Activated CD8-positive, alpha-beta memory T cell treated with anti-CD3 and anti-CD28 coated beads for 1 hour (primary cell): ENCODE measurements at places on chromosomes 6 and 20.

GRCh38 chr6:75922226-75922625, 150.2 kb downstream of the IMPG1 start:
- DNase-seq = no peak

DNA sequence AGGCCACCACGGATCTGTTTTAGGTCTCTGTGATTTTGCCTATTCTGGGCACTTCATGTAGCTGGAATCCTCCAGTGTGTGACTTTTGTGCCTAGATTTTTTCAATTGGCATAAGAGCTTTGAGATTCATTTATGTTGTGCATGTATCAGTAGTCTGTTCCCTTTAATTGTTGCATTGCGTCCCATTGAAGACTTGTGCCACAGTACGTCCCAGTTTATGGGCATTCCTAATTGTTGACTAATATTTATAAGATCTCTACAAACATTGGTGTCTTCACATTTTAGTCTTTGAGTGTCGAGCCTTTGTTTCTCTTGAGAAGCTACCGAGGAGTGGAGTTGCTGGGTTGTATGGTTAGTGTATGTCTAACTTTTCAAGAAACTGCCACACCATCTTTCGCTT, 704 bp upstream of the FAM210B start:
- no peak for DNase-seq

DNA sequence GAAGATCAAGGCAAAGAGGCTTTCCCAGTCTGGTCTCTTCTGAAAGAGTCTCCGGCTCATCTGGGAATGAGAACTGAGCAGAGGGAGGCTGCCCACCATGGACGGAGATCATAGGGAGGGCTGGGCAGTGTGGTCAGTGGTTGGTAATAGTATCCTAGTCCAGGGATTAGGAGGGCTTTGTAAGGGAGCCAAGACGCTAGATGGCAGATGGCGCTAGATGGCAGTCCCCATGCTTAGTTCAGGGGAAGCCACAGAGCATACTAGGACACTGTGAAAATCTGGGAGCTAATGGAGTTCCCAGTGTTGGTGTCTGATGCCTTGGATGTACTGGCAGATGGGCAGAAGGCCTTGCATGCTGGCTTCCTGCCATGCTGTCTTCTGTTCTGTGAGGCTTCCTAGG, 21.7 kb upstream of the DAAM2 start:
- no peak for DNase-seq

- no peak for DNase-seq
These were observed 9.7 kb downstream of the NOL7 start for GRCh38 chr6:13624871-13625288.

DNA sequence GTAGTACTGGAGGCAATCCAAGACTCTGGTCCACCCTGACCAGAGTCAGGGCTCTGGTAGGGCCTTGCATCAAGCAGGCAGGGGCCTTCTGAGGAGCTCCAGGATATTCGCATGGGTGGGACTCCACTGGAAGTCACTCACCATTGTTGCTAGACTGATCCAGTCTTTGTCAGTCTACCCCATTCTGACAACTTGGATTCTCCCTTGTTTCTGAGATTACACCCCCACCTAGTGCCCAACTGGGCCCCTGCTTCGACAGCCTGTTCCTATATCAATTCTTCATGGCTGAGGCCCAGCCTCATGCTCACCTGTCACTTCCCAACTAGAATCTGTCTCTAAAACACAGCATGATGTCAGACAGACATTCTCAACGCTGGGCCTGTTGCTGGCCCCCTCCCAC, 5.2 kb downstream of the SLC35D3 start:
- no peak for DNase-seq

DNA sequence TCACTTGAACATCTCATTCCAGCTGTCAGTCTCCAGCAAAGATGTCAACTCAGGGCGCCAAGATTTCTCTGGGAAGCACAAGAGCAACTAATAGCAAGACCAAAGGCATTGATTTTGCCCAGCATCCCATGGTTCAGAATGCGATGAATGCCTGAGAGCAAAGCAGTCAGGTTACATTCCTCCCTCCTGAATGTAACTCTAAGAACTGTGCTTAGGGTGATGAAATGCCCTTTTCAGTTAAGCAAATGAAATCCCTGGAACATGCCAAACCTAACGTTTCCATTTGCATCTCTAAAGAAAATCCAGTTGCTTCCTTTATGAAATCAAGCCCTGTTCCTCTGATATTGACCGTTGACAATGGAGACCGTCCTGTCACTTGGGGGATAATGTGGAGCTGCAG, 224.0 kb upstream of the PLN start:
- no peak for DNase-seq

DNA sequence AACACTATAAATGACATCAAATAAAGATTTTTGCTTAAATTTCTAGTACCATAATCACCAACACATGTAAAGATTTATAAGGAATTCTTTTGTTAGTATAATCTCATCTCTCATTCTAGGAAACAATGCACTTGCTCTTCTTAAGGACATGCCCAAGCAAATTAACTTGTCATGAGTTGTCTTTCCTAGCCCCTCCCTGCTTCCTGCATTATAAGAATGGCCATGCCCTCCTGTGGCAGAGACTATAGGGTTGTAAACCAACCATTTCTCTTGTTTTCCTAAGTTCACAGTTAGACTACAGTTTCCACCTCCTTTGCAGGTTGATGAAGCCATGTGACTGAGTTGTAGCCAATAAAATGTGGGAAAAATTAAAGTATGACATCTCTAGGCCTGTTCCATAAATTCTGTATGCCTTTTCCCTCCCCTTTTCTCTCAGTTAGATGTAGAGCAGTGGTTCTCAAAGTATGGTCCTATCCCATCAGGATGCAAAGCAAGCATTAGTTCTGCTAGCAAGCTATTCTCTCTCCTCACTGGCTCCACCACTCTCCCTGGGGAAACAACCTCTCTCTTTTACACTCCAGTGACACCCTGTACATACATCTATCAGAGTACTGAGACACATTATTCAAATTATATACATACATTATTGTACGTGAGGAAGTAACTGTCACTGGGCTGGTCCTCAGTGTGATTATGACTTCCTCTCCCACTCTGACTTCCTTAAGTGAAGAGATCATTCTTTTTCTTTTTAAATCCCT, 295.0 kb downstream of the PKHD1 start:
- DNase-seq = no peak

DNA sequence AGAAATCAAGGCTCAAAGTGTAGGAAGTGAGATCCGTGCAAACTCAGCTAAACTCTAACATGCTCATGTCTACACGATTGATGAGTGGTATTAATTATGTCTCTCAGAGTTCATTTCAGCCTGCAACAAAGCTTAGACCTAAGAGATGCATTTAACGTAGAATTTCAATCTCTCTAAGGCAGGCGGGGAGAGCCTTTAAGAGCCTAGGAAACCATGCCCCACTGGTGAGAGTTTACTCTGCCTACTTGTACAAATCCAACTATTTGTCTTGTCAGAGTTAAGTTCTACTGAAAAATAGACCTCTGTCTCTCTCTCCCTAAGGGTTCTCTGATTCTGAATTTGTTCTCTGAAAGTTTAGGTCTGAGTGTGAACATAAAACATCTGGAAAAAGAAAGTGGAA, 100.9 kb downstream of the SPTLC3 start:
- no peak for DNase-seq
